Stimulated activated CD4-positive, alpha-beta T cell treated with anti-CD3 and anti-CD28 coated beads, Interleukin-1b, Interleukin-23, amount 100 ng/mL, for 1 hour (primary cell): ENCODE measurements at places on chromosomes 1 and 21.

DNA sequence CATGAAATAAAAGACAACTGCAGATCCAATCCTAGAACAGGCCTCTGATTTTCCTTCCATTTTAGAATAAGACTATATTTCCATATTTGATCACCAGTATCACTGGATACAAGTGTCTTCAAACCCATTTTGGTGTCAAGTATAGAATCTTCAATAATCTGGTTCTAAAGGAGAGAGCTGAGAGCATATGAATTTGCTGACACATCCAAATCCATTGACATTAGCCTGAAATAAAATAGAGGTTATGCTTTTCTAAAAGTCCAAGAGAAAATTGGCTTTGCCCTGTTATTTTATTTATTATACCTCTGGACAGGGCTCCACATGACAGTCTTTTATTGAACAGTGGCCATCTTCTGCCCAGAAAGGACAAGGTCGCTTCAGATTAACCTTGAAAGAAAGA is 28.6 kb downstream of the ERO1B start:
- DNase-seq: no peak

GRCh38 chr1:214282630-214283242 is 1.8 kb downstream of the SMYD2 start:
- no peak for DNase-seq

- DNase-seq: no peak
Observed at GRCh38 chr1:79004916-79005315, 1.6 kb downstream of the ADGRL4 start.

DNA sequence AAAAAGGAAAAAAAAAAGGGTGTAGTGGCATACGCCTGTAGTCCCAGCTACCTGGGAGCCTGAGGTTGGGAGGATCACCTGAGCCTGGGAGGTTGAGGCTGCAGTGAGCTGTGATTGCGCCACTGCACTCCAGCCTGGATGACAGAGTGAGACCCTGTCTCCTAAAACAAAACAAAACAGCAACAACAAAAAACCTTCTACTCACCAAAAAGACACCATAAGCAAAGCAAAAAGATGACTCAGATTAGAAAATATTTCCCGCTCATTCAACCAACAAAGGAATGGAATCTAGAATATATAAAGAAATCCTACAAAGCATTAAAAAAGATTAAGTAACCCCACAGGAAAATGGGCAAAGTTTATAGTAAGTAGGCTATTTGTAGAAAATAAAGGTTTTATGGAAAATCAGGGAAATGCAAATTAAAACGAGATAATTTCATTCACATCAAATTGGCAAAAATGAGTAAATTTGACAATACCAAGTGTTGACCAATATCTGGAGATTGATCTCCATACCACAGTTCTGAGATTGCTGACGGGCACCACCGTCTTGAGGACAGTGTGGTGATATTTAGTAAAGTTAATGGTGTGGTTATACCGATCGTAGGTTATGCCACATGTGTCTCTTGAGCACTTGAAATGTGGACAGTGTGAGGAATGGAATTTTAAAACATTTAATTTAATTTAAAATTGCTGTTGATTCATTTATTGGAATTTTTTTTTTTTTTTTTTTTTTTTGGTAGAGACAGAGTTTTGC is 54.0 kb downstream of the PIK3CD start:
- DNase-seq: no peak

DNA sequence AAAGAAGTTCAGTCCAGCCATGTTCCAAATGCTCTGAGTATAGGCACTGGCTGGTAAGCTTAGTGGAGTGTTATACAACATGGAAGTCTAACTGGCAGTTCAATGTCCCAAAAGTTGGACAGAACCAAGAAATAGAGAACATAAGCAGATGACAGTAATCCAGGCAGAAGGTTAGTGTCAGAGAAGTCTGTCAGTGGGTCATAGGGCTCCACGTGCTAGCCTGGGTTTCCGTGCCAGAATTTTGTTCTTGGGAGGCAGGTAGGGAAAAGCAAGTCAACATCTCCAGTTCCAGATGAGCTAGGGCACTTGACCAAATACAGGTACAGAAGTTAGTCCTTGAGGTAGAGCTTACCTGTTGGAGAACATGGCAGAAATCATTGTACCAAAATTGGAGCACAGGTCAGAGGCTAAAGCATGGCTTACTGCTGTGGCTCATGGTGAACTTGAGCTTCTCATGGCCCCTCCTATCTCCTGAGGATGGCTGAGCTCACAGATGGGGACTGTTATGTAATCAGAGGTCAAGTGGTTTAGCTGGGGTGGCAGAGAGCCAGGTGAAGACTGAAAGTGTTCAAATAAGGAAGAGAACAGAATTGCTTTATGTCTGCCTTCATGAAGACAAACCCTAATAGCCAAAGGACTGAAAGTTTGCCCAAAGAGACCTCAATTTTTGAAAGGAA is 170.8 kb downstream of the NFIA start:
- DNase-seq: no peak

GRCh38 chr1:235018161-235018560 is 110.5 kb downstream of the TOMM20 start:
- no peak for DNase-seq

- no peak for DNase-seq
Observed at GRCh38 chr1:40769815-40770214, 13.8 kb upstream of the KCNQ4 start.

DNA sequence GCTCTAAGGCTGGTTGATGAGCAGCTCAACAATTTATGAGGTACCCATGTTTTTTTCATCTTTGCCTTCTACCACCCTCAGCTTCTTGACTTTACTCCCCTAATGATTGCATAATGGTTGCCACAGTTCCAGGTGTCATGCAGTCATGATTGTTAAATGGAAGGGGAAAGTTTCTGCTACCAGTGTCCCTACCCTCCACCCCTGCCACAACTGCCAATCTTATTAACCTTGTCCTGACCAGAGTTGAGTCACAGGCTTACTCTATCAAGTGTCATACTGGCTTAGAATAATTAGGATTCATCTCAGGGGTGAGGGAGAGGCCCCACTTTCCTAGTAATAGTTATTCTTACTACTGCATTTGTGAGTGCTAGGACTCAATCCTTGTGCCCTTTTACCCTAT is 7.9 kb upstream of the FUBP1 start:
- no peak for DNase-seq
